Omental fat pad (tissue), 4 donors: ENCODE measurements at places on chromosomes 16 and 17. TPM values are rescaled to one million over a fixed set of nuclear protein-coding genes. Genes with fewer than 3 reads are reported as not detected.

The BRIP1 gene
- total RNA-seq: 0.28 TPM

The TPSD1 gene
- not detected for total RNA-seq

The LGALS9B gene
- not detected for total RNA-seq

The SULT1A3 gene
- 14.0 TPM for total RNA-seq

The FBXW10B gene
- 4.1 TPM for total RNA-seq

The EFCAB5 gene
- total RNA-seq: not detected

The RNF222 gene
- not detected for total RNA-seq

The CPHXL2 gene
- total RNA-seq: not detected

The CDRT15 gene
- not detected for total RNA-seq

The ITGB3 gene
- total RNA-seq: 12.1 TPM

The SMIM22 gene
- not detected for total RNA-seq

The TP53TG3B gene
- total RNA-seq: not detected

The KRTAP17-1 gene
- total RNA-seq: not detected

The DDX19B gene
- 32.4 TPM for total RNA-seq

The PERCC1 gene
- total RNA-seq: not detected

The ZG16 gene
- not detected for total RNA-seq

The TMEM256 gene
- total RNA-seq: 87.8 TPM

The OR1F1 gene
- total RNA-seq: not detected

The P2RX5 gene
- total RNA-seq: 0.94 TPM

The SLC13A2 gene
- total RNA-seq: not detected

The AP2B1 gene
- 86.1 TPM for total RNA-seq
